ENCODE measurements at places on chromosomes 5 and 9.

DNA sequence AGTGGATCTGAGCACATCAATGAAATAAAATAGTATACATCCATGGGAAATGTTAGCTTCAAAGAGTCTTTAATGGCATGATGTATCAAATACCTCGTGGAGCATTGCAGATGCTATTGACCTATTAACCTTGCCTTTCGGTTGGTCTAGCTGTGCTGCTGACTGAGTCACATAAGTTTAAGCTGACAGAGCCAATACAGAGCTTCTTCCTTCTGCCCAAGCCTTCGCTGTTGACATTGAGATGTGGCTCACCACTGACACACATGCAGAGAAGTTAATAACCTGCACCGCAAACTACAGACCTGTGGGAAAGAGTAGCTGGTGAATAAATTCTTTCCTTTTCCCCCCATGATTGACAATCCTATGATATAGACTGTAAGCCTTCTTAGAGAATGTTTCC lies 78.2 kb downstream of the LURAP1L start:
- no peak for DNase-seq

- no peak for DNase-seq
These were observed 78.0 kb downstream of the AMBP start for GRCh38 chr9:114000063-114000454.

GRCh38 chr5:51326844-51327243 lies 56.4 kb upstream of the ISL1 start:
- no peak for DNase-seq

- DNase-seq = no peak
These were observed 26.3 kb downstream of the SEMA5A start for GRCh38 chr5:9519537-9519936.

- DNase-seq = no peak
These were observed 170.8 kb downstream of the GADD45G start for GRCh38 chr9:89775641-89776040.

GRCh38 chr5:132662925-132663770 lies 5.2 kb downstream of the IL13 start:
- DNase-seq = no peak

DNA sequence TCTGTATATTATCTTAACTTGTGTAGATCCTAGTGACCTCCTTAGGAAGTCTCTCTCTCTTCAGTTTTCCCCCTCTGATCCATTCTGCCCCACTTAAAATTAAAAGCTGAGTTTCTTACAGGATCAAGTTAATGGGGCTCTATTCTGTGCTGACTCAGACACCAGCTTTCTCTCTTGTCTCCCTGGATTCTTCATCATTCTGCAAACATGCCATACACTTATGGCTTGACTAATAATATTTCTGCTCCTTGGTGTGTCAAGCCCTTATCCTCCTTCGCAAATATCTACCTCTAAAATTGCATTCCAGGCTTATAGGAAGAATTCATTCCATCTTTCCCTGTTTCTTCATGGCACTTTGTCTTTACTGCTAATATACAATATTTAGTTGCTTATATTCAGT lies 18.1 kb downstream of the LRRC70 start:
- DNase-seq = no peak

GRCh38 chr9:114003351-114003750 lies 74.7 kb downstream of the AMBP start:
- DNase-seq = no peak

DNA sequence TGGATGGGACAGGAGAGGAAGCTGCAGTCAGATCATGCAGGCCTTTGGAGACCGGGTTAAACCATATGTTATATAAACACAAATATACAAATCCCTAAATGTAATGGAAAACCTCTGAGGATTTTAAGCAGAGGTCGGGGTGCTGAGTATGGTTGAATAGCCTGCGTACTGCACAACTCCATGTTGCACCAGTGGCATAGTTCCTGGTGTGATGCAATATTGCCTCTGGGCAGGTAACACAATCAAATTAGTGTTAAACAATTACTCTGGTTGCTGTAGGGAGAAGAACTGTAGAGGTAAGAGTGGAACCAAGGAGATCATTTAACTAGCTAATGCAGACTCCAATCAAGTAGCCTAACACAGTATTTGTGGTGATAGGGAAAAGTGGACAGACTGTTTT lies 21.3 kb upstream of the RNF145 start:
- no peak for DNase-seq

DNA sequence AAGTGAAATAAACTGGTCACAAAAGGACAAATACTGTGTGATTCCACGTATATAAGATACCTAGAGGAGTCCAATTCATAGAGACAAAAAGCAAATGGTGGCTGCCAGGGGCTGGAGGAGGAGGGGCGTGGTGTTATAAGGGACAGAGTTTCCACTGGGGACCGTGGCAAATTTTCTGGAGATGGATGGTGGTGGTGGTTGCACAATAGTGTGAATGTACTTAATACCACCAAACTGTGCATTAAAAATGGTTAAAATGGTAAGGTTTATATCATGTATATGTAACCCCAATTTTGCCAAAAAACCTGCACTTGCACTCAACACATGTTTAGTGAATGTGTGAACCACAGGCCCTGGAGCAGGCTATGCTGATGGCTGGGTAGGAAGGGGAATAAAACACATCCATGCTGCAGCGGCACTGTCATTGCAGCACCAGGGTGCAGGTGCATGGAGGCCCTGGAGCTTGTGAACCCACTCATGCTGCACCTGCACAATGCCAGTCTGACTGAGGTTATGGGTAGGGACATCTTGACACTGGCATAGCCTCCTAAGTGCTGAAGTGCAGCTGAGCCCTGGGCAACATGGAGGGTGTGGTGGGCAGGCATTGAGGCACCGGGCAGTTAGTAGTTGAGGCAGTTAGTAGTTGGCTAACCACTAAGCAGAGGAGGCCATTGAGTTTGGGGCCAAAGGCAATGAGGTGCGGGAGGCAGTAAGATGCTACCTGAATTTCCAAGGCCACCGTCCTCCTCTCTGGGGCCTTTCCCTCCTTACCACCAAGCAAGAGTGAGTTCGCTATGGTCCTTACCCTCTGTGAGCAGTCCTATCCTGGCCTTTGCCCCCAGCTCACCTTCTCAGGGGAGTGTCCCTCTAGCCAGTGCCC lies 3.5 kb upstream of the PHF2 start:
- DNase-seq = no peak

DNA sequence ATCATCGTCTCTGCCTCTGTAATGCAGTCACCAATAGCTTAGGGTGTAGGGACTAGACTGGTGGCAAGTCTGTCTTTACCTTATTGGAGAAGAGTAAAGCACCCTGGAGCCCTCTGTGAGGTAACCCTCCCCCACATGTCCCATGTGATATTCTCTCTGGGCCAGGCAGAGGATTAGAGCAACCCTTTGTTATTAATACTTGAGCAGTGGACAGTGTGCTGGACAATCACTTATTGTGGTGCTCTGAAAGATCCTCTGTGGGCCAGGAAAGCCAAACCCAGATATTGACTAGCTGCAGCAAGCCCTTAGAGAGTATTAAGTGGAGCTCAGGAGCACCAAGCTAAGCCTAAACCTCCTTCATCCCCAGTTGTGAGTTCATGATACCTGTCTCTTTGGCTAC lies 139.7 kb upstream of the RUSC2 start:
- DNase-seq = no peak

DNA sequence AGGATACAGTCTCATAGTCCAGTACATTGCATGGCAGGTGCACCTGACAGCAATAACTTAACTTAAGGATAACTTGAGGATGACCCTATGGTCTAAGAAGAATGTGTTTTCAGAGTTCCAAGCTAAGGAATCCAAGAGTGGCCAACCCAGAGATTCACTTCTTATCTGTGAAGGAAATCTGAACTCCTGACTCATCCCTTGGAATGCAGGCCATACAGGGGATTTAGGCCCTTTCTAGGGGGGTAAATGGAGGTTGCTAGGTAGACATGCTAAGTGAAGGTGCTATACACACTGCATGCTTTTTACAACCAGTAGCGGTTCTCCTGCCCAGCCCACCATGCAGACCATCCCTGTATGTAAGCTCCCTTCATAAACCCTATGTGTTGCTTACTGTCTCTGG lies 50.4 kb downstream of the HTR1A start:
- no peak for DNase-seq

- DNase-seq = no peak
These were observed 167.8 kb downstream of the CRB2 start for GRCh38 chr9:123523845-123524244.

GRCh38 chr9:1939926-1940368 lies 75.2 kb upstream of the SMARCA2 start:
- no peak for DNase-seq

GRCh38 chr5:142644127-142644526 lies 41.8 kb downstream of the FGF1 start:
- no peak for DNase-seq

DNA sequence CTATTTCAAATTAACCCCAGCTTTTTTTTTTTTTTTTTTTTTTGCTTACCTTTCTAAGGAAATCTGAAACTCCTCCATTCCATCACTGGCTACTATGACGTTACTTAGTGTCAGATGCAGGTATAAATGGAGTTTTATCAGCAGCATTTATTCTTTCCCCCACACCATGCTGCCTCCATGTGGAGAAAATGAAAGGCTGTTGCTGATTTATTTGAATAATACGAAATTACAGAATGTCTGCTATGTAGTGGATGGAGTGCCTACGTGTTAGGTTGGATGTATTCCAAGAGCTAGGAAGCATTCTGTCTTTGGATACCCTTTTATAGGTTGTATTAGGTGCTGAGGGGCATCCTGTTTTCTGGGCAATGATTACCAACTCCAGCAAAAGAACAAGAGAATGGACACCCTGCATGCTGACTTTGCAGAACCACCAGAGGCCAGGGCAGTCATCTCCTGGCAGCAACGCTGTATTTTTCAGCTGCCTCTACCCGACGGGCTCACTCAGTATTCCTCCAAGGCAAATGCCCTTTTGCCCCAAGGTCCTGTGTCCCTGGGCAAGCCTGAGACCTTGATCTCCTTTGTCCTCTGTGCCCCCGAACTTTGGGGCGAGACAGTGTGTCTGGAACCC lies 199.5 kb downstream of the ALDH1A1 start:
- DNase-seq = no peak

GRCh38 chr9:112104901-112105300 lies 70.2 kb downstream of the SUSD1 start:
- no peak for DNase-seq

DNA sequence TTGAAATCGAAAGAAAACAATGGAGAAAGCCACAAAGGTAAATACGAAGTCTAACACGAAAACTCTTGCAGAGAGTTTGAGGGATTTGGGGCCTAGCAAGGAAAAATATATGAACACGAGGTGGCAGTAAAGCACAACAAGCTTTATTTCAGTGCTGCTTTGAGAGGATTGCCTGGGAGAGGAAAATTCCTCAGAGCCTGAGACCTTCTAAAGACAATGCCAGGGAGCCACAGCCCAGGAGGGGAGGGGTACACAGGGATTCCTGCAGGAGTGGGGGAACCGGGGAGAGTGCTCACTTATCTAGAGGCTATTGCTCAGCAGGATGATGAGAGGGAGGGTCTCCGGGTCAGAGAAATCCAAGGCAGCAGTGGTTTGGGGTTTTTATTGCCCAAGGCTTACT lies 134.9 kb upstream of the ADCY2 start:
- no peak for DNase-seq

DNA sequence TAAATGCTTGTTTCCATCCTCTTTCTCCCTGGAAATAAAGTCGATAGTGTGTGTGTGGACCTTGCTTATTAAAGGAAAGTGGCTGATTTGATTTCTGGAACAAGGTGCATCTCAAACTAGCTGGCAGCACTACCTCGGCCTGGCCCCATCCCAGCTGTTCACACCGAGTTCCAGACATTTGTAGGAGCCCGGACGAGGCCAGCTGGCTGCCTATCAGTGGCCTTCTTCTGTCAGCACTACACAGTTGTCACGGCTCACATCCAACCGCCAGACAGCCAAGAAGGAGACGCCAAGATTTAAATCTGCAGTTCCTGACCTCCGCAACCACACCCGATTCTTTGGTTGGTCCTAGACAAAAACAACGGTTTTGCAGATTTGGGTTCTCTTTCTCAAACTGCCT lies 63.6 kb downstream of the PALM2AKAP2 start:
- no peak for DNase-seq

GRCh38 chr9:95085861-95086563 lies 231.5 kb downstream of the FANCC start:
- DNase-seq = no peak

DNA sequence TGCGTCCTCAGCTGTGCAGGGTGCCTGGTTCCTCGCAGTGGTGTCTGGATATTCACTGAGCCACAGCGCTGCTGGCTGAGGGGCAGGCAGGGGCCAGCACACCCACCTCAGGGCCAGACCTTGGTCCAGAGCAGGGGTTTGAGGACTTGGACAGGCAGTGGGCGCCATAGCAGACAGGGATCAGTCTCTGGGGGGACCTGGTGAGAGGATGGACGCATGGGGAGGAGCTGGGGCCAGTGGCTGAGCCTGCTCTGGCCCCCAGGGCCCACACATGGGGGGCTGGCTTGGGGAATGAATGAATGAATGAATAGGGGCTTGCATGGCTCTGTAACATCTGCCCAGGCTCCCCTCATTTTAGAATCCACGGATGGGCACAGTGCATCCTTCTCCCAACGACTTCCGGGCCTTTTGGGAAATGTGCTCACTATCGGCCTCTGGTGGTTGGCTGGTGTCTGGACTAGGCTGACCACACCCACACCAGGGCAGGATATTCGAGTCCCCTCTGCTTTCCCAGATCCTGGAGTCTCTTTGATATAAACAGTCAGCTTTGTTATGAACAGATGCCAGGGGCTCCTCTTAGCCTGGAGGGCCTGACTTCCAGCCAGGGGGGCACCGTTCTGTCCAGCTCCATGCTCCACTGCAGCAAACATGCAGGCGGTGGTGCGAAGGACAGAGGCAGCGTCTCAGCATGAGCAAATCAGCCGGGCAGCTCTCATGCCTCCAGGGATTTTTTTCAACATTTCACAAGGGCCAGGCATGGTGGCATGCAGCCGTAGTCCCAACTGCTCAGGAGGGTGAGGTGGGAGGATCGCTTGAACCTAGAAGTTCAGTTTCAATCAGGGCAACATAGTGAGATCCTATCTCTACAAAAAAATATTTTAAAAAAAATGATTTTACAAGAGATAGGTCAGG lies 62.6 kb downstream of the NEK6 start:
- no peak for DNase-seq

GRCh38 chr5:161286066-161286655 lies 260.4 kb downstream of the GABRB2 start:
- DNase-seq = no peak

DNA sequence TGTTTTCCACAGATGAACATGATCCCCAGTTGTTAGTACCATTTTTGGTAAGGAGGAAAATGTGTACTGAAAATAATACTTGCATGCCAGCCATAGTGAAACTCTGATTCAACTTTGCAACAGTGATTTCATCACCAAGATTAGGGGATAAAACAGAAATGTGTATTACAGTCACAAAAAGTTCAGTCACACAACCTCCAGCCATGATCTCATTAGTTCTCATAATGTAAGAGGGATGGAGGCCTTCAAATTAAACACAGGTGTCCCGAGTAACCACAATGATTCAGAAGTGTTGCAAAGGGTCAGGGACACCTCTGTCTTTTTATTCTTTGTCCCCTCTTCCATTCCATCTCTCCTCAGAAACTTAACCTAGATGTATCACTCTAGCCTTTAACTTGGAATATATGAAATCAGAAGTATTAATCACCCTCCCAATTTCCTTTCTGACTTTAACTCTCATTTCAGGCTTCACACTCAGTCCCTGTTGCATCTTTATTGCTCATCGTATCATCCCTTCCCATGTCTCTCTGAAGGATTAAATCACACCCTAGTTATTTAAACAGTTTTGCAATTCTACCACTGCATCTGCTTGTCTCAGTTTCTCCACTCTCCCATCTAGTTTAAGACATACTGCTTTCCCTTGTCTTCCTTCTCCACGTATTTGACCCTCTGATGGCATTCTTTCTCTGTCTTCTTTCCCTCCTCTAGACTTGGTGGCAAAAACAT lies 291.2 kb downstream of the ADAMTS6 start:
- DNase-seq = no peak

Measured in activated CD4-positive, CD25-positive, alpha-beta regulatory T cell (primary cell).